ENCODE measurements at places on chromosomes 12 and 14.

- DNase-seq, result no peak
Measured at GRCh38 chr14:97177635-97178034, 380.5 kb downstream of the VRK1 start.

- DNase-seq, result no peak
Measured at GRCh38 chr12:25629341-25629740, 76.3 kb upstream of the LMNTD1 start.

GRCh38 chr14:91354221-91354916 lies 63.3 kb downstream of the CCDC88C start:
- DNase-seq, result no peak

- no peak for DNase-seq
Measured at GRCh38 chr14:36221112-36221511, 44.6 kb upstream of the PTCSC3 start.

GRCh38 chr12:22287101-22287500 lies 47.4 kb downstream of the ST8SIA1 start:
- no peak for DNase-seq

DNA sequence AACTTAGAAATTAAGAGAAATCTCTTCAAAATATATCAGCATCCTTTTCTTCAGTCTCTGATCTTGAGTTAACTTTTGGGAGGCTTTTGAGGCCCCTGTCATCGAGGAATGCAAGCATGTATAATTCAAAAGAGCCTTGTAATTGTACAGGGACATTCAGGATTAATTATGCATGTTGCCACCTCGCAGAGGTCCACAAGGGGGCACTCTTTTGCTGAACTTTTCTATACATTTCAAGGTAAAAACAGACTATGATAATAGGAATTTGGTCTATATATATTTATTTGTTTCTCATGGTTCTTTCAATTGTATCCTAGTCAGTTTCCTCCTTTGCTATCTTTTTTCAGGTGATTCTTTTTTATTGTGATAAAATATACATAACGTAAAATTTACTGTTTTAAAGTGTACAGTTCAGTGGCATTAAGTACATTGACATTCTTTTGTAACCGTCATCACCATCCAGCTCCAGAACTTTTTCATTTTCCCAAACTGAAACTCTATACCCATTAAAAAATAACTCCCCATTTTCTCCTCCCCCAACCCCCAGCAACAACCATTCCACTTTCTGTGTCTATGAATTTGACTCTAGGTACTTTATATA lies 47.0 kb upstream of the SLC2A13 start:
- peak; percentile 13 for DNase-seq

- DNase-seq, result no peak
Measured at GRCh38 chr12:92574051-92574783, 128.6 kb upstream of the PLEKHG7 start.

DNA sequence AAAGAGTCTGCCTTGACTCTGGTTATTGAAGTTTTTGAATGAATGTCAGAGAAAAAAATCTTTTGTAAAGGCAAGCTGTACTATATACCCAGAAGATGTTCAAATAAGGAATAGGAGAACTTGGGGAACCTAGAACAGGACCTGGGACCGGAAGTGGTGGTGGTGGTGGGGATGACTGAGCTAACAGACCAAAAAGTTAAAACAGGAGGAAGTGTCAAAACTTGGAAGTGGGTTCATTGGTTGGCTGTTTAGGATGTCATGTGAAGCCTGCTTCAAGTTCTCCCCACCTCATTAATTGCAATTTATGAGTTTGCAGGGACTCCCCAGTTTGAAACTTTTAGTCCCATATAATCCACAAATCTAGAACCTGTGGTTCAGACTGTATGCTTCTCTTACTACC lies 26.2 kb downstream of the PLXNC1 start:
- DNase-seq, result peak; percentile 55

DNA sequence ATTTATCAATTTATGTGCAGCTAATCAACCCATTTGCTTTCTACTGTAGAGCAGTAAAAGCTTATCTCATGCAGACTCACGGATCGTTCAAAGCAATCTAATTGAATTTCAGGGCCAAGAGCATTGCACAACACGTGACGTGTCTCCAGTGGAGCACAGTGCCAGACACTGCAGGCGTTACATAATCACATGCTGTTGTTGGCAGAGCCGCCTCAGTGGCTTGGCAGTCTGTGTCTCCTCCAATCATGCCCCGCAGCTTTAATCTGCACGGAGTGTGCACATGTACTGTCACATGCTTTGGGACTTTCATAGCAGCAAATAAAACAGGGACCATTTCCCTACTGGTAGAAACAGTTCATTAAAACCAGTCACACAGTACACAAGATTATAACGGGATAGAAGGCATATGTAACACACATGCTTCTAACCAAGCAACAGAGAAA lies 309.3 kb downstream of the ITPR2 start:
- no peak for DNase-seq

DNA sequence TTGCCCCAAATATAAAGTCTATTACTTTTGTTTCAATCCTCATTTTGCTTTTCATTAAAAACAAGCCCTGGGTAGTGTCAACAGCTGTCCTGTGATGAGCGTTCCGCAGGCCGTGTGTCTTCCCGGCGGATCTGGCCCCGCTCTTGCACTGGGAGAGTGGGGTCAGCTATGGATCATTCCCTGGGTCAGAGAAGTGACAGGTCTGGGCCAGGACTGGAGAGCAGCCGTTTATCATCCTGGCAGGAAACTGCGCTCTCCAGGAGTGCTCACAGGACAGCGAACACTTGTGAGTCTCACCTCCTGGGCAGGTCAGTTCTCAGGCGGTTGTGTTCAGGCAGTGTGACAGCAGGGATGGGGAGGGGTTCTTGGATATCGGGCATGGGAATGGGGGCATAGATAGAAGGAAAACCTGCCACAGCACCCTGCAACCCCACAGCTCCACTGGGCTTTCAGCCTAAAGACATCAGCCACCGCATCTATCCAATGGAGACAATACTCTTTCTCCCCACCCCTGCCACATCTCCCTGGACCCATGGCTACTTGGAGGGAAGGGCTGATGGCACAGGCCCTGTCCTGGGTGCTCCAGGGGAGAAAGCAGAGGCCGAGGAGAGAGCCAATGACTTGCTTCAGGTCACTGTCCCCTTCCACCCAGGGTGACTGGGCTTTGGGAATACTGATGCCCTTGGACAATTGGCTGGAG lies 47.8 kb upstream of the CHGA start:
- no peak for DNase-seq

- DNase-seq, result no peak
Measured at GRCh38 chr12:54439521-54440255, 20.6 kb upstream of the ITGA5 start.

- no peak for DNase-seq
Measured at GRCh38 chr12:111074965-111075364, 154.6 kb upstream of the MYL2 start.

- DNase-seq, result no peak
Measured at GRCh38 chr12:86634456-86635410, 378.5 kb upstream of the MGAT4C start.

DNA sequence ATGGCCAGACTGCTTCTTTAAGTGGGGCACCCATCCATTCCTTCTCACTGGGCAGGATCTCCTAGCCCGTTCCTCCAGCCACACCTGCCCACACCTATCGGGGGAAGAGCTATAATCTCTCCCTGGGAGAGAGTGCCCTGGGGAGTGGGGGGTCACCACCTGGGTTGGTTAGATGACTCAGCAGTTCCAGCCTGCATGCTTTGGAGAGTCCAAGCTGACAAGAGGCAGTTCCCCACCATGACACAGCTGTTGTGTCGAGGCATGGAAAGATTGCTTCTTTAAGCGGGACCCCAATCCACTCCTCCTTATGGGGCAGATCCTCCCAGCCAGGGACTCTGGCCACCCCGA lies 52.6 kb upstream of the PPFIA2 start:
- DNase-seq, result no peak

- no peak for DNase-seq
Measured at GRCh38 chr12:45234139-45234865, 18.4 kb downstream of the ANO6 start.

GRCh38 chr12:4250691-4251090 lies 22.9 kb upstream of the CCND2 start:
- DNase-seq, result no peak

DNA sequence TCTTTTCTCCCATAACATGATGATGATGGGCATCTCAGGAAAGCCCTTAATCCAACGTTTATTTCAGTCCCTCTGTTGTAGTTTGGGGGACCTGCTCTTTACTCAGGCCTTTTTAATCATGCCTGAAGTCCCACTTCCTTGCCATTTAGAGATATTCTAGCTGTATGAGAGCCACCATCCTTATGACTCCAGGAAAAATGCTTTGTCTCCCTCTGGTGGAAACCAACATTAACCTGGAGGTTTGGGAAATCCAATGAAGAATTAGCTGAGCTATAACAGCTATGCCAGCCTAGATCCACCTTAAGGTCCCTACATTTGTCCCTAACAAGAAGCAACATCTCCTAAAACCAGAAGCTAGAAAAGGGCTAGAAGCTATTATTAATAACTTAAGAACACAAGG lies 1399.1 kb downstream of the LRFN5 start:
- no peak for DNase-seq

DNA sequence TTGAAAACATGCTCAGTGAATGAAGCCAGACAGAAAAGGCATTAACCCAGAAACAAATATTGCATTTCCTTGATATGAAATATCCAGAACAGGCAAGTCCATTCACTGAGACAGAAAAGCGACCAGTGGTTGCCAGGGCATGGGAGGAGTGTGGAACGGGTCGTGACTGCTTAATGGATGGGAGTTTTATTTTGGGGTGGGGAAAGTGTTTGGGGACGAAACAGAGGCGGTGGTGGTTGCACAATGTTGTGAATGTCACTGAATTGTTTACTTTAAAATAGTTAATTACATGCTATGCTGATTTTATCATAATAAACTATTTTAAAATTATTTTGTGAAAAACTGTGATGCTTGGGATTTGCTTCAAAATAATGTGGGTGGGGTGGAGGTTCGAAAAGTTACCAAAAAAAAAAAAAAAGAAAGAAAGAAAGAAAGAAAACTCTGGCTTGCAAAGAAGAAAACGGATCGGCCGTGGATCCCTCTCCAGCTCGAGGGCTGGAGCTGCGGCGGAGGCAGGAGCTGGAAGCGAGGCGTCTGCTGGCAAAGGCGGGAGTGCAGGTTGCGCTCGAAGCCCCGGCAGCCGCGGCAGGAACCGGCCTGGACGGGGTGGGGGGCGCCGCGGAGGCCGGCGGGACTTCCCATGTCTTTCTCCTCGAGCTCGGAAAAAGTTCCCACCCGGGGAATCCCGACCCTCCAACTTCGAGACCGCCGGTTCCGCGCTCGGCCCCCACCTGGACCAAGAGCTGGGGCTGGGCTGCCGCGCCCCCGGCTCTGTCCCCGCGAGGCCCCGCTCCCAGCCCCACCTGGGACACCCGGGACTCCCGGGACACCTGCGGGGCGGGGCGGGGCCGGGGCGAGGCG lies 524 bp upstream of the P2RX2 start:
- no peak for DNase-seq

DNA sequence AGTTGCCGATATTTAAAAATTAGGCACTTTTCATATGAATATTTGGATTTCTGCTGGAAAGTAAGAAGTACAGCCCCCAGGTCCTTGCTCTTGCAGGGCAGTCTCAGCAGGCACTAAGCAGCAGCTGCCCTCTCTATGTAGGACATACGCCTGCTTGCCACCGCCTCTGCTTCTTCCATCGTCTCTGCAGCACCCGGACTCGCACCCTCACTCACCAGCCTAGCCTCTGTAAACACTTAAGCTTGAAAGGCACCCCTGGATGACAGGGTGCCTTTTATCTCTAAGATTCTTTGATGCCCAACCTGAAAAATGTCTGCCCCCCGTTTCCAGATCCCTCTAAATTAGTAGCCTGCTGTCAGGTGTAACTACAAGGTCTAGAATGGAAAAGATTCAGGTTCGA lies 19.0 kb downstream of the OTUB2 start:
- DNase-seq, result no peak

DNA sequence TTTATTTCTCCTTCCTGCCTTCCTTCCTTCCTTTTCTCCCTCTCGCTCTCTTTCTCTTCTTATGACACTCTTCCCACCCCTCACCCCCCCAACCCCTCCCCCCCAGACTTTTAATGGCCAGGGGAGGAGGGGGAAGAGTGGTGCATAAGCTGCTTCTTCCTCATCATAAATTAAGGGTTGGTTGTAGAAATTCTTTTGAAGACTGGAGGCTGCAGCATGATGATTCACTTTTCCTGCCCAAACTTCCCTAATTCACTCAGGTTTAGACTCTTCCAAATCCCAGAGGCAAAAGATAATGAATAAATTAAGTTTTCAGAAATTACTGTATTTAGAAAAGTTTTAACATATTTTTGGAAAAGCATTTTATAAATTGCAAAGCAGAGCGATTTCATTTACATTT lies 58.2 kb downstream of the GRIP1 start:
- no peak for DNase-seq

- DNase-seq, result no peak
Measured at GRCh38 chr12:50182461-50182860, 15.3 kb upstream of the CERS5 start.

DNA sequence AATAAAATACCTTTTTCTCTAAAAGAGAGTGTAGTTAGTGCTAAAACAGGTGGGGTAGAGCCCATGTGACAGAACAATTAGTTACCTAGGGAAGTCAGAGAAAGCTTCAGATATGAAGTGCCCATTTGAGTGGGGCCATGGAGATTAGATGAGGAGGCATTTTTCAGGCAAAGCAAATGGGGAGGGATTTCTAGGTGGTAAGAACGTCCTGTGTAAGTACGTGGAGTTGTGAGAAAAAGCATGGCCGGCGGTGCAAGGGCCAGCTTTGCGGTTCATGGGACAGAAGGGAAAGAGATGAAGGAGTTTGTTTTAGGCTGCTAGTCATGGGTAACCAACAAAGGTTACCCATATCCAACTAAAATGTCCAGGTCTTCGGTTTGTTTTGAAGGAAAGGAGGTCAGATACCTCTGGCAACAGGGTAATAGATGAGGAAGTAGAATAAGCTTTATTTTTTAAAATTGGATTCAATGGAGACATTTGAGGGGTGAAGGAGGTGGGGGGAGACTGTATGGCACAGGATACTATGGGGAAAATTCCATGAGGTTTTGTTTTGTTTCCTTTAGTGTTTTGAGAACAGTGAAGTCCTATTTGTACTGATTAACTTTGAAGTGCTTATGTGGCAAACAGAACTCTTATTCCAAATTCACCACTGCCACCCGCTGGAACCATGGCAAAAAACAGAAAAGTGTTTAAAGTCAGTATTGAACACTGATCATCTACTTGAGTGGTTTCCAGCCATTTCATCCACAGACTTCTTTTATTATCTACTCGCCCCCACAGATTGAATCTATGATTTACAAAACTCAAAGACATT lies 10.0 kb upstream of the SNRPF start:
- DNase-seq, result no peak

DNA sequence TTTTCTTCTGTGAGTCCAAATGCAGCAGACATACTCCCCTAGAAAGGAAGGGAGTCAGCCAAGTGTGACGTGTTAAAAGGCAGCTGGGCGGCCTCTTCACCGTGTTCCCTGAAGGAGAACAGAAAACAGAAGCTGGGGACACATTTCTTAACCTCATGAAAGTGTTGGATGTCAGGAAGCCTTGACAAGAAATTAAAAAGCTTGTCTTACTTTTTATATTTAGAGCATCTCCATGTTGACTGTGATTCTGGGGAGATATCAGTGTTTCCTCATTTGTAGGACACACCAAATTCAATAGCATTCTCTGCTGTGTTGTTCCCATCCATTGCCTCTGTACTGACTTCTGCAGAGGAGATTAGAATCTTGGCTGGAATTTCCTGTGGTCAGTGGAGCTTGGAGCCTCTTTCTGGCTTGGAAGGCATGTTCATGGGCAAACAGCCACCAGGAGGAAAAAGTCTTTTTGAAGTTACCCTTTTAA lies 93.7 kb downstream of the RMST start:
- no peak for DNase-seq
